Omental fat pad (tissue), 4 donors: ENCODE measurements at places on chromosomes 4 and X.

GRCh38 chr4:54109241-54110018 lies 9.5 kb downstream of the GSX2 start:
- DNase-seq = no peak

- DNase-seq = no peak
Observed at GRCh38 chr4:93086356-93086755, 742.2 kb upstream of the ATOH1 start.

- no peak for DNase-seq
Observed at GRCh38 chr4:47533689-47534347, 48.7 kb downstream of the ATP10D start.

DNA sequence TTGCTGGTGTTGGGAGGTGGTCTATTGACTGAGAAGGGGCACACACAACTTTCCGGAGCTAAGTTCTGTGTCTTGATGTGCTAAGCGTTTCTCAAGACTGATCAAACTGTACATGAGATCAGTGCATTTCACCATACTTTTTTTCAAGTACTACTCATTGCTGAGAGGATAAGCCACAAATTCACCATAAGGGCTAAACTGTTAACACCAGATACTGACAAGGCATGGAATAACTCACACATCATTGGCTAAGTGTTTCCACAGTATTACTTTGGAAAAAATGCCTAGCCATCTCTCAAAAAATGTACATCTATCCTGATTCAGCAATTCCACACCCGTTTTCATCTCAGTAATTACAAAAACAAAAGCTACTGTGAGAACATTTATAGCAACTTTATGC lies 13.0 kb downstream of the RBMX start:
- no peak for DNase-seq

DNA sequence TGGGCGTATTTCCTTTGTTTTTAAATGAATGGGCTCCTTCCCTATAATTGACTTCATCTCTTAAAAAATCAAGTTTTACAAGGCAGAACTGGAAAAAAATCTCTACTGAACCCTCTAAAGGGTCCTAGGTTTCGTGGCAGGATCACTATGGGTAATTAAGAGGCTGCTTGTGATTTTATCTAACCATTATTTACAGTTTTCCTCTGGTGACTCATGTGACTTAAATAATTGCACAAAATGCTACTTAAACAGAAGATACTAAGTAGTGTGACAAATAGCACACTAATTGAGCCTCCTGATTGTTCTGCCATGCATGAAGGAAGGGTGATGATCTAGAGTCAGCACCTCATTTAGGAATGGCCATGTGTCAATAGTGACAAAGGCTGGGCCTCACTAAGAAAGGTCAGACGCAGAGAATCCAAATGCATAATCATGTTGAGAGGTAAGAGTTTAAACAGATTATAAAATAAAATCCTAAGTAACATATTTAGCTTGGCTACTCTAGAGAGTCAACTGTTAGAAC lies 35.5 kb downstream of the OFD1 start:
- DNase-seq = no peak
